T47D (cell line): ENCODE measurements at places on chromosomes 11 and 22.
A peak's percentile ranks its signal among the peaks of the same experiment; 100 is the strongest.

GRCh38 chr22:42272431-42272999 is 2.1 kb upstream of the TCF20 start:
- no peak for DNase-seq

DNA sequence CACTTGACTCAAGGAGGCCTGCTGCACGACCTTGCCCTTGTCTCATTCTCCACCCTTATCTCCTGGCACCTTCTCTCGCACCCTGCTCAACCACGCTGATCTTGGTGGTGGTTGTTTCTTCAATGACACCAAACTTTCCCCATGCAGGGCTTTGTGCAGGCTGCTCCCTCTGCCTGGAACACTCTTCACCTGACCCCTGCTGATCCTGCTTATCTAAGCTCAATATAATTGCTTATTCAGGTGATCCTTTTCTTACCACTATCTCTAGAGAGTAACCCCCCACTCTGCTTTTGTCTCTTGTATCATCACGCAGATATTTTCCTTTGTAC is 604.4 kb downstream of the BUD13 start:
- no peak for DNase-seq

DNA sequence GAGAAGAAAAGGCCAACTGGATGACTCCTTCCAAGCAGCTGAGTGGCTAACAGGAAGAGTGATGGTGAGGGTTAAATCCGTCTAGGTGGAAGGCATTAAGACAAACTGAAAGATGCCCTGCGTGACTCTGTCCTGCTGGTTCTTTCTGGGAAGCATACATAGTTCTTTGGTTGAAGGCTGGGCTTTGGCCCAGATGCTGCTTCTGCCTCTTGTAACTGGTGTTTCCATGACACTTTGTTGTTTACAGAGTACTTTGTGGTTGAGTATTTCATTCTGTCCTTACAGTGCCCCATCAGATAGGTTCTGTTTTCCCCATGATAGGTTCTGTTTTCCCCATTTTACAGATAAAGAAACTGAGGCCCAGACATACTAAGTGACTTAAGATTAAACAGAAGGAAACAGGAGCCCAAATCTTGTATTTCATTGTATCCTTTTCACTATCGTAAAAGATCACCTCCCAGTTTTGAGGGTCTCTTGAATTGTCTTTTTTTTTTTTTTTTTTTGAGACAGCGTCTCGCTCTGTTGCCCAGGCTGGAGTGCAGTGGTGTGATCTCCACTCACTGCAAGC is 124.3 kb upstream of the RASSF10 start:
- no peak for DNase-seq

- DNase-seq, result no peak
These were observed 1131.3 kb downstream of the BRD1 start for GRCh38 chr22:48696371-48696770.

- DNase-seq, result no peak
These were observed 328.7 kb upstream of the B3GAT1 start for GRCh38 chr11:134740590-134741261.

DNA sequence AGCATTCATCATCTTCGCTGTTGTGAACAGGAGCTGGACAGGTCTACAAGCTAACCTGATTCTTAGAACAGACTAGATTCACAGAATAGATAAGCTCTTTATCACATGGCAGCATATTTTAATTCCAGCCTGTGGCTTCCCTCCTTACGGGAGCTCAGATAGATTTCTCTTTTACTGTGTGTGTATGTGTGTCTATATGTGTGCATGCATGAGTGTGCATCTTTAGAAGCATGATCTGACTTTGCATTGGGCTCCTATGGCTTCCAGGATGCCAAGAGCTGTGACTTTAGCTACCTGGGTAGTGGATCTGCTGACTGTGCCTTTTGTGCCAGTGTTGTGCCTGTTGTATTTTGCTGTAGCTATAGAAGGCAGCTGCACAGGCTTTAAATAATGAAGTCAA is 44.3 kb downstream of the ZNRF3 start:
- no peak for DNase-seq

GRCh38 chr11:34999453-34999852 is 83.0 kb downstream of the PDHX start:
- no peak for DNase-seq

- DNase-seq, result no peak
These were observed 35.0 kb downstream of the DKK3 start for GRCh38 chr11:11973361-11973800.

- no peak for DNase-seq
These were observed 137.5 kb upstream of the SYT13 start for GRCh38 chr11:45423475-45424120.

- peak; percentile 59 for DNase-seq
These were observed 7.1 kb downstream of the VSIG10L2 start for GRCh38 chr11:125952973-125953372.

DNA sequence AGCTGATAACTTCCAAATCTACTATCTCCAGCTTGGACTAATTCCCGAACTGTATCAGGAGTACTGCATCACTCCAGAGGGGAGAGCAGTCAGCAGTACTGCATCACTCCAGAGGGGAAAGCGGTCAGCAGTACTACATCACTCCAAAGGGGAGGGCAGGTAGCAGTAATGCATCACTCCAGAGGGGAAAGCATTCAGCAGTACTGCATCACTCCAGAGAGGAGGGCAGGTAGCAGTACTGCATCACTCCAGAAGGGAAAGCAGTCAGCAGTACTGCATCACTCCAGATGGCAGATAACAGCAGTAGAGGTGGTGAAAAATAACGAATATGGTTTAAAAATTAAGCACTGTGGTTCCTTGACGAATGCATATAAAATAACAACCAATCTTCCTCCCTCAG is 8.4 kb downstream of the CWC15 start:
- DNase-seq, result no peak

DNA sequence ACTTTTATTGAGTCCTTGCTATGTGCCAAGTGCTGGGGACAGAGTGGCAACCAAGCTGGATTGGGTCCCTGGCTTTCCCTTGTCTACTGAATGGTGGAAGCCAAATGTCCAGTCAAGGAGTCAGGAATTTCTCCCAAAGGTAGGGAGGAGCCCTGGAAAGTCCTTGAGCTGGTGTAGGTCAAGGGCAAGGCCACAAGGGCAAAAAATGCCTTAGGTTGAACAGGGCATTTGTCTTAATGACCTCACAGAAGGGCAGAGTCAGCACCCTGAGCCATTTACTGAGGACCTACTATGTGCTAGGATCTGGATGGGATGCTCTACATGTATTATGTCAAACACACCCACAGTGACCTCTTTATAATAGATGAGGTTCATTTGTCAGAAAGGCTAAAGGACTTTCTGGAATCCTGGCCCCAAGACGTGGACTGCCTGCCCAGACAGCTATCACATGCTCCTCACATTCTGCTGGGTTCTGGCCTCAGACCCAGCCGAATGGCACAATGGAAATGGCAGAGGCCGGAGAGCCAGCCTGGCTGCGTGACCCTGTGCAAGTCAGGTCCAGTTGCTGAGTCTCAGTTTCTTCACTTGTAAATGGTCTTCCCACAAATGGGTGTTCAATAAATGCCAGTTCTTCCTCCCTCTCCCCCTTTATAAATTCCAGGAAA is 17.7 kb downstream of the MOGAT2 start:
- DNase-seq, result no peak

DNA sequence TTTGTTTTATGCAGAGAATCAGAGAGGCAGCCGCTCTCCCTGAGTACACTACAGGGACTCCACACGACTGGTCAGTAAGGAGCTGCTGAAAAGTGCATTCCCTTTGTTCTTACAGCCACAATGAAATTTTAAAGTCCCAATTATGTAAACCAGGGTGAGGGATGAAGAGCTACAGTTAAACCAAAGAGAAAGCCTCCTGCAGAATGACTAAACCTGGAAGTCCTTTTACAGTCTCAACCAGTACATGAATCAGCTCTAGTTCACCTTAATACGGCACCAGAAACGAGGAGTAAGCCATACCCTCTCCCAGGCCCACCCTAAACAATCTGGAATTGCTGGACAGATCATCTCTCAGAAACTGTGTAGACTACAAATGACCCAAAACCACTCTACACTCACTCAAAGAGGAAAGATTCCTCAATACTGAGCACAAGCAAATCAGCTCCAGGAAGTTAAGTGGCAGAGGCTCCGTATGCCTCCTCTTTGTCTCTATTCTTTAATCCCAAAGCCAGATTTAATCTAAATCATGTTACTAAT is 113.1 kb downstream of the RBFOX2 start:
- DNase-seq, result no peak

GRCh38 chr11:125335106-125335505 is 161.0 kb downstream of the FEZ1 start:
- DNase-seq, result no peak

- DNase-seq, result no peak
These were observed 12.3 kb downstream of the HYOU1 start for GRCh38 chr11:119044708-119045107.

GRCh38 chr11:63683133-63683991 is 2.1 kb downstream of the RTN3 start:
- no peak for DNase-seq

DNA sequence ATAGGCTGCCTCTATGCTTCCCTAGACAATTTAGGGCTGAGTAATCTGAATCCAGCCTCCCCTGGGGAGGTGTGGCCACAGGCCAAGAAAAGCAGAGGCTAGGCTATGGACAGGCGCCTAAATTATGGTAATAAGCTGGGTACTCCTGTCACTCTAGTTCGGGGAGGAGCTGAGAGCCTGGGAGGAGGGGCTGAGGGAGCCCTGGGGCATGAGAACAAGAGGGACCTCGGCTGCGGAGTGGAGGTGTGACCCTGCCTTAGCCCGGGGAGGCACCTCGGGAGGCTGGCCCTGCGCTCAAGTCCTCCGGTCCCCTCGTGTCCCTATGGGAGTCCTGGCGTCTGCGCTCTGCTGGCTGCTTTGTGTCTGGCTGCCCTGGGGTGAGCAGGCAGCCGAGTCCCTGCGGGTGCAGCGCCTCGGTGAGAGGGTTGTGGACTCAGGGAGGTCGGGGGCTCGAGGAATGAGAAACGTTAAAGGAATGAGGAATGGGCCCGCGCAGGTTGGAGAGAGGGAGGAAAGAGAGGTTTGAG is at the start of gene OTOG:
TSS of gene OTOG (plus strand) at position 209 of the 527 bp plus-strand sequence. CDS start at position 323, 114 bp downstream.
- peak; percentile 41 for DNase-seq

GRCh38 chr11:26837154-26837553 is 115.3 kb upstream of the SLC5A12 start:
- DNase-seq, result no peak

DNA sequence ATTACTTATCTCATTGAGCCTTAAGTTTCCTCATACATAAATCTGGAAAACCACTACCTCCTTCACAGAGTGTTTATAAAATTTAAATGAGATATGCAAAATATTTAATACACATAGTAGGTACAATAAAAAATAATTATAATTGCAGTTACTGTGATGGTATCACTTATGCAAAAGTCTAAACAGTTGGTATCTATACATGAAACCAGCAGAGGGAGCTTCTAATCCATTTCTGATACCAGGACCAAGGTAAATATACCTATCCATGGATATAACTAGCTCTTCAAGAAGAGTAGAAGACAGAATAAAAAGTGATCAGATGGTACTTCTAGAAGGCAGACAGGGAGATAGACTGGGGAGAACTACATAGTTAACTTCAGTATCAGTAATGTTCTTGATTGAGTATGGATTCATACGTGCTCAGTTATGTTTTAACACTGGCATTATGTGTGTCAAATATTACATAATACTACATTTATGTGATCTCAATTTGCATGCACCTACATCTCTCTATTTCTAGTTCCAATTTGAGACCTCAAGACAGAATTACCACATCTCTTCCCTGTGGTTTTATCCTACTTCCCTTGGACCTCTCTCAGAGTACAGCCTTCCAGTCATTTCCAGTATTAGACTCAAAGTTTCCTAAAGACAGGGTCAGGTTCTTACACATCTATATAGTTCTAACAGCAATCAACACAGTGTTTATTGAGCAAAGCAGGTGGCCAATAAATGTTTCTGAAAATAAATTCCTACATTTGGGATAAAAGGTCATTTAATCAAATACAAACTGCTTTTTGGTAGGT is 13.7 kb upstream of the TSG101 start:
- DNase-seq, result no peak

- DNase-seq, result no peak
These were observed 369.4 kb downstream of the DDX10 start for GRCh38 chr11:109034339-109034696.

- DNase-seq, result no peak
These were observed 2.4 kb upstream of the ZP1 start for GRCh38 chr11:60864856-60865513.

DNA sequence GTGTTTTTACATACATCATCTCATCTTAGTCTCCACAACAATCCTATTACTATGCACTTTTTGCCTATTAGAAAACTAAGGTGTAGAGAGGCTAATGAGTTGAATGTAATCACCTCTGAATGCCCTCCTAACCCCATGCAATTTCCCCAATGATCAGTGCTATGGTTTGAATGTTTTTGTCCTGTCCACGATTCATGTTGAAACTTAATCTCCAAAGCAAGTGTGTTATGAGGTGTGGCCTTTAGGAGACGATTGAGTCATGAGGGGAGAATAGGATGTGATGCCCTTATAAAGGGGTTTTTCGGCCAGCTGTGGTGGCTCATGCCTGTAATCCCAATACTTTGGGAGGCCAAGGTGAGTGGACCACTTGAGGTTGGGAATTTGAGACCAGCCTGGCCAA is 2.0 kb upstream of the CCDC73 start:
- DNase-seq, result no peak

DNA sequence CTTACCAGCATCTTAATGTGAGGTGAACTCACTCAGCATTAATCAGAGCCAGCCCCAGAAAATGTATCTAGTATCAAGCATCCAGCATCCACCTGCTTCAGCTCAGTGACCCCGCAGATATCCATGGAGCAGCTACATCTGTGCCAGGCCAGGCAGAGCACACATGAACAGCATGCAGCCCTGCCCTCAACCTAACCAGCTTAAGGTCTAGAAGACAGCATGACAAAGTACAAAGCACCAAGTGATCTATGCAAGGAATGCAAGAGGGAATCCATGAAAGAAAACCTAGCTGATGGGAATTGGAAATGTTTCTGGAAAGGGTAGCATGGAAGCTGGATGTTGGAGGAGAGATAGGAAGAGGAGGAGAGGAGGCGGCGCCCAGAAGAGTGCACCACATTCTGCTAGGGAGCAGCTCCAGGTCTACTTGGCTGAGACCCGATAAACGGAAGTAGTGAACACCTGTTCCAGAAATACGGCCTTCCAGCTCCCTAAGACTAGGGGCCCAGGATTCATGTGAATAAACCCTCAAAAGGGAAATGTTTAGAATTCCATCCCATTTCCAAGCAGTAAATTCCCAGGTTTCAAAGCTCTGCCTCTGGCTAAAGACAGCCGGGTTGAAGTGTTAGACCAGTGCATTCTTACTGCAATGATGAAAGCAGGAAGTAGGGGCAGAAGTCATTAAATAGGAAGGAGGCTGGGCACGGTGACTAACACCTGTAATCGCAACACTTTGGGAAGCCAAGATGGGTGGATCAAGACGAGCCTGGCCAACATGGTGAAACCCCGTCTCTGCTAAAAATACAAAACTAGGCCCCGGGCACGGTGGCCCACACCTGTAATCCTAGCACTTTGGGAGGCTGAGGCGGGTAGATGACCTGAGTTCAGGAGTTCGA is 23.5 kb upstream of the L3MBTL2 start:
- no peak for DNase-seq
